T-helper 2 cell treated with Interferon-gamma antibody and Interleukin-4, amounts not matched to agents 100 ng/mL and 5 ng/mL, for 36 hours (primary cell): ENCODE measurements at places on chromosomes 6 and 20. TPM values are rescaled to one million over a fixed set of nuclear protein-coding genes. Genes with fewer than 3 reads are reported as not detected.

KIAA1755 gene
- total RNA-seq, result not detected in 2 replicates

GRM1 gene
- total RNA-seq, result not detected in 2 replicates

C20orf144 gene
- total RNA-seq, result 0.25 TPM in 1 of 2 replicates, not detected in the other

EBF4 gene
- 3.3 and 3.7 TPM in 2 replicates for total RNA-seq

SOX18 gene
- 0.68 and 0.75 TPM in 2 replicates for total RNA-seq

BPI gene
- total RNA-seq, result not detected in 2 replicates

ECHDC1 gene
- total RNA-seq, result 46.5 and 51.2 TPM in 2 replicates

PARD6B gene
- total RNA-seq, result 4.1 and 4.5 TPM in 2 replicates

C6orf141 gene
- 0.39 and 0.55 TPM in 2 replicates for total RNA-seq

CLVS2 gene
- not detected in 2 replicates for total RNA-seq

CTAGE9 gene
- not detected in 2 replicates for total RNA-seq

IRF4 gene
- total RNA-seq, result 177 and 182 TPM in 2 replicates

GLP1R gene
- not detected in 2 replicates for total RNA-seq

WFDC2 gene
- total RNA-seq, result 0.52 TPM in 1 of 2 replicates, not detected in the other

MYLK2 gene
- total RNA-seq, result 0.50 and 1.0 TPM in 2 replicates

SLC22A2 gene
- not detected in 2 replicates for total RNA-seq

OR14J1 gene
- total RNA-seq, result not detected in 2 replicates

FILIP1 gene
- total RNA-seq, result not detected in 2 replicates

MAP3K4 gene
- 43.7 and 55.8 TPM in 2 replicates for total RNA-seq

LIME1 gene
- total RNA-seq, result 185 and 193 TPM in 2 replicates

MYL9 gene
- total RNA-seq, result 2.2 and 2.5 TPM in 2 replicates

MYB gene
- total RNA-seq, result 75.7 and 77.9 TPM in 2 replicates

C20orf202 gene
- 0.11 TPM in 1 of 2 replicates, not detected in the other for total RNA-seq

HDGFL1 gene
- total RNA-seq, result not detected in 2 replicates

MICB gene
- total RNA-seq, result 51.2 and 54.9 TPM in 2 replicates

KCNQ5 gene
- total RNA-seq, result 13.7 and 15.7 TPM in 2 replicates

SLPI gene
- not detected in 2 replicates for total RNA-seq

DNAH8 gene
- total RNA-seq, result 0.02 and 0.32 TPM in 2 replicates

SNAP25 gene
- 0.18 and 0.48 TPM in 2 replicates for total RNA-seq

GNRH2 gene
- 0.89 and 1.7 TPM in 2 replicates for total RNA-seq

SLC25A27 gene
- total RNA-seq, result not detected in 2 replicates

HTR1E gene
- total RNA-seq, result not detected in 2 replicates

BPIFA1 gene
- total RNA-seq, result not detected in 2 replicates

GCNT2 gene
- 3.3 and 3.6 TPM in 2 replicates for total RNA-seq

PAK5 gene
- not detected in 2 replicates for total RNA-seq

TMEM217 gene
- total RNA-seq, result 2.9 and 3.0 TPM in 2 replicates

COQ3 gene
- total RNA-seq, result 8.3 and 9.7 TPM in 2 replicates

PNLDC1 gene
- 0.50 and 0.93 TPM in 2 replicates for total RNA-seq

STMND1 gene
- total RNA-seq, result not detected in 2 replicates

HLA-DMB gene
- 8.5 and 9.0 TPM in 2 replicates for total RNA-seq

RAD21L1 gene
- total RNA-seq, result not detected in 2 replicates

UNC5CL gene
- 1.2 and 1.3 TPM in 2 replicates for total RNA-seq

SGK2 gene
- 0.11 TPM in 2 replicates for total RNA-seq

POU5F1 gene
- total RNA-seq, result not detected in 2 replicates

ADGRG6 gene
- total RNA-seq, result not detected in 2 replicates

C6orf58 gene
- total RNA-seq, result not detected in 2 replicates

OGFRL1 gene
- 5.1 and 5.7 TPM in 2 replicates for total RNA-seq

COL9A3 gene
- 0.89 and 1.1 TPM in 2 replicates for total RNA-seq

IL20RA gene
- not detected in 2 replicates for total RNA-seq

OR2H1 gene
- total RNA-seq, result not detected in 2 replicates
